ENCODE measurements at places on chromosomes 7 and 10. TPM values are rescaled to one million over a fixed set of nuclear protein-coding genes. Genes with fewer than 3 reads are reported as not detected.

- no peaks in the 10 kb centered on the region for H3K36me3 ChIP-seq
- no peak overlapping the region for H3K4me3 ChIP-seq
- H3K27ac ChIP-seq = no peak overlapping the region
- no peak for DNase-seq
- H3K27me3 ChIP-seq = peaks cover 26% of the 10 kb centered on the region
- no peaks in the 10 kb centered on the region for H3K4me1 ChIP-seq
These were observed 164.7 kb upstream of the HPS1 start for GRCh38 chr10:98611436-98611835.

- H3K27me3 ChIP-seq = peaks cover 6% of the 10 kb centered on the region
- H3K4me3 ChIP-seq = no peak overlapping the region
- no peak for DNase-seq
- no peaks in the 10 kb centered on the region for H3K4me1 ChIP-seq
- H3K27ac ChIP-seq = no peak overlapping the region
- H3K36me3 ChIP-seq = no peaks in the 10 kb centered on the region
These were observed 62.1 kb downstream of the MET start for GRCh38 chr7:116733924-116734580.

Gene NXPH1
- total RNA-seq = not detected

Gene RAB19
- total RNA-seq = 6.5 TPM

Measured in naive thymus-derived CD8-positive, alpha-beta T cell (primary cell).